ENCODE measurements at places on chromosomes 13 and 19.

- DNase-seq, result no peak
These were observed 14.2 kb downstream of the EFNB2 start for GRCh38 chr13:106521095-106521799.

GRCh38 chr13:108961542-108962125 lies 332.2 kb downstream of the MYO16 start:
- peak; percentile 75 for DNase-seq

GRCh38 chr19:8673276-8673891 lies 25.2 kb downstream of the ACTL9 start:
- DNase-seq, result no peak

- no peak for DNase-seq
These were observed 10.6 kb upstream of the RAB20 start for GRCh38 chr13:110571896-110572777.

GRCh38 chr13:80441968-80442367 lies 101.0 kb upstream of the SPRY2 start:
- no peak for DNase-seq

- peak; percentile 63 for DNase-seq
These were observed 2.7 kb upstream of the GNA15 start for GRCh38 chr19:3132971-3133792.

DNA sequence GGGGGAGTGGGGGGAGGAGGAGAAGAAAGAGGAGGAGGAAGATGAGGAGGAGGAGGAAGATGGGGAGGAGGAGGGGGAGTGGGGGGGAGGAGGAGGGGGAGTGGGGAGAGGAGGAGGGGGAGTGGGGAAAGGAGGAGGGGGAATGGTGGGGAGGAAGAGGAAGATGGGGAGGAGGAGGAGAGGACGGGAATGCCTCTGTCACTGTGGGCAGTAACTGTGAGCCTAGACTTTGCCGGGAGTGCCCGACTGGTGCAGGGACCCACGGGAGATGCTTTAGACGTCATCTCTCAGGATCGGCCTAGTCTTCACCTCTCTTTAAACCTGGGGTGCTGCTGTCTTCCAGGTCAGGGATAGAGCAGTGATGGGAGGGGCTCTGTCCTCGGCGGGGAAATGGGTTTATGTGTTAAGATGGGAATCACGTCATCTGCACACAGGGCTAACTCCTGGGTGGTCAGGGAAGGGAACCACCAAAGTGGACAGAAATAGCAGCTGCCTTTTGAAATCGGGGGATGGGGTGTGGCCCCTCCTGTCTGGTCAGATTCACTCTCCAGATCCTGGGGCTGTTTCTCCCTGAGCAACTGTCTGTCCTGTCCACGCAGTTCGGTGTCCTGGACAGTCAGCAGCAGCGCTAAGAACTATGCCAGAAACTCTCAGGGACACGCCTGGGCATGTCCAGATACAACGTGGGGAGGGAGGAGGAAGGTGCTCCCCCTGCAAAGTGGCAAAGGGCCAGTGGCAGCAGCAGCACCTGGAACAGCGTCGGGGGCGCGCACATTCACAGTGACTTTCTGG lies 26.9 kb downstream of the GAS6 start:
- DNase-seq, result no peak

GRCh38 chr13:49450105-49450819 lies 6.2 kb downstream of the SETDB2 start:
- no peak for DNase-seq

All from pons (tissue), 1 donor.